ENCODE measurements at places on chromosomes 16 and 17. TPM values are rescaled to one million over a fixed set of nuclear protein-coding genes. Genes with fewer than 3 reads are reported as not detected.

Gene LITAFD
- total RNA-seq, result not detected

Gene COQ7
- total RNA-seq, result 11.8 TPM

Gene FNDC8
- not detected for total RNA-seq

Gene PRCD
- total RNA-seq, result 1.9 TPM

Gene MPP3
- total RNA-seq, result 9.2 TPM

Gene APOH
- not detected for total RNA-seq

Gene CBFA2T3
- total RNA-seq, result not detected

Gene ANKFN1
- total RNA-seq, result not detected

Gene HID1
- 1.4 TPM for total RNA-seq

Gene SLC12A3
- total RNA-seq, result not detected

Gene CALB2
- 1.7 TPM for total RNA-seq

Gene SLC47A1
- 0.19 TPM for total RNA-seq
